Kidney epithelial cell (primary cell): ENCODE measurements at places on chromosomes 6 and 20. TPM values are rescaled to one million over a fixed set of nuclear protein-coding genes. Genes with fewer than 3 reads are reported as not detected.

The MAPK14 gene
- 33.3 and 35.9 TPM in 2 replicates for total RNA-seq

The NEURL2 gene
- 7.9 and 9.0 TPM in 2 replicates for total RNA-seq

The POPDC3 gene
- total RNA-seq, result 0.58 and 0.82 TPM in 2 replicates

The EYS gene
- not detected in 2 replicates for total RNA-seq

The LIN28B gene
- 0.07 and 0.92 TPM in 2 replicates for total RNA-seq

The RAET1E gene
- total RNA-seq, result not detected in 2 replicates

The CD24 gene
- total RNA-seq, result 562 and 578 TPM in 2 replicates

The VIP gene
- 6.5 and 7.1 TPM in 2 replicates for total RNA-seq

The DSP gene
- total RNA-seq, result 216 and 220 TPM in 2 replicates

The ROS1 gene
- under 0.01 and 0.04 TPM in 2 replicates for total RNA-seq

The ADAM33 gene
- total RNA-seq, result 0.13 and 0.41 TPM in 2 replicates

GRCh38 chr6:156391061-156391672 is 386.0 kb upstream of the ARID1B start:
- DNase-seq, result no peak

DNA sequence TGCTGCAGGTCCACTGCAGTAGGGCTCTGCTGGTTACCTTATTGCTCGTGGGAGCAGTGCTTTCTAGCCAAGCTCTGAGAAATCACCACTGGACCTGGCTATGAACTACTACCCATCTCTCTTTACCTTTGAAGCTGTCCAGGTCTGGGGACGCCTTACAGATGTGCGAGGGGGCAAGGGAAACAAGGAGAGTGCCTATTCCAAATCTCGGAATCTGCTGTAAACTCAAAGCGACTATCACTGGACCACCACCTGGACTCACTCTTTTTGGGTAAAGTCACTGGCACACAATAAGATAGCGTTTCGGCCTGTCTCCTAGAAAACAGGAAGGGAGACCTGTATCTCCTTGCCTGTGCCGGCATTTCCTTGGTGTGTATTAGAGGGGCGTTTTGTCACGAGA is 5.3 kb downstream of the NRN1 start:
- no peak for DNase-seq

DNA sequence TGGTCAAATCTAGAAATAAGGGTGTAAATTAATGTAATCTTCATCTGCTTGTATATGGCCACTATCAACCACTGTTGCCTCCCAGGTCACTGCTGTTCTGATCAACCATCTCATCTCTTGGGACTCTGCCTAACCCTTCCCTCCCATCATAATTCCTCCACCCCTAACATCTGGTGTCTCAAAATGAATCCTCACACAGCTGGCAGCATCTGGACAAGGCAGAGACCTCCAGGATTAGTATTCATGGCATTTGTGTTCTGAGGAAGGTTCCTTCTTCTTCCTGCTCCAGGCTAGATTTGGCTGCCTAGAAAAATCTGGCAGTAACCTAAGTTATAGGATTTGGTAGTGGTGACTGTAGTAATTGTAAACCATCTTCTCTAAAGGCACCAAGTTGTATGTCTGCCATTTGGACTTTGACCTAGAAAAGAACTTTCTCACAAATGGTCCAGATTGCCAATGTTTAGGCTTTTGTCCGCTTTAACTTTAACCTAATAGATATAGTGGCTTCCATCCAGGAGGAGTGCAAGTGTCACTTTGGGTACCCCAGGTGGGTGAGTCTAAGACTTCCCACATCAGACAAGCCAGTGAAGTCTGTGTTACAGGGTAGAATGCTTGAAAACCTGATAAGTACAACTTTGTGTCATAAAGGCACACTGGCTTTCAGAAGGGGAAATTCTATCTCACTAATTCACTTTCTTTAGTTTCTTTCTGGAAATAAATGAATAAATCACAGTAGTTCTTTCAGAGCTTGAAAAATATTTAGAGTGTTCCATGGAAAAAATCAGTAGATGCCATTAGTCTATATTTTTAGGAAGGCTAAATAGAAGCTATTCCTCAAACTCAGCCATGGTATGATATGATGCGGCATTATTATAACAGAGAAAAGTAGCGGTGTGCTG is 3.0 kb upstream of the PHACTR2 start:
- no peak for DNase-seq

- no peak for DNase-seq
These were observed 4.9 kb upstream of the ARFGAP1 start for GRCh38 chr20:63267691-63268090.

- DNase-seq, result no peak
These were observed 151.8 kb downstream of the FOXC1 start for GRCh38 chr6:1761477-1761877.

- DNase-seq, result no peak
These were observed 835.3 kb upstream of the CITED2 start for GRCh38 chr6:140209775-140210174.

- no peak for DNase-seq
These were observed 113.7 kb downstream of the CLIC5 start for GRCh38 chr6:45901767-45902650.

DNA sequence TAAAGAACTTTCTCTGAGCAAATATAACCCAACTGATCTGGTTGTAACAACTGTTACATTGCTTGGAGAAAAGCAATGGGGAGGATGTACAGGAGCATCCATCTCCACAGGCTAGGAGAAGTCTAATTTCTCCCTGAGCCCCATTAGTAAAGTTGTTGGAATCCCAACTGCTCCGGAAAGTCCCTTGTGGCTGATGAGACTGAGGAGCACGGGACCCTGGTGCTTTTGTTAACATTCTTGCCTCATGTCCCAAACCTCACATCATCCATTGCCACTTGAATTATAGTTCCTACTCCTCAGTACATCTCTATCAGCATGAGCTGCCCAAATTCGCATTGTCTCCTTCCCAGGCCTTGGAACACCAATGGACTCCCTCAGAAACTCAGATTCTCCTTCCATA is 260.6 kb upstream of the BMP2 start:
- DNase-seq, result no peak

- DNase-seq, result no peak
These were observed 173.3 kb downstream of the CD83 start for GRCh38 chr6:14290772-14291330.

DNA sequence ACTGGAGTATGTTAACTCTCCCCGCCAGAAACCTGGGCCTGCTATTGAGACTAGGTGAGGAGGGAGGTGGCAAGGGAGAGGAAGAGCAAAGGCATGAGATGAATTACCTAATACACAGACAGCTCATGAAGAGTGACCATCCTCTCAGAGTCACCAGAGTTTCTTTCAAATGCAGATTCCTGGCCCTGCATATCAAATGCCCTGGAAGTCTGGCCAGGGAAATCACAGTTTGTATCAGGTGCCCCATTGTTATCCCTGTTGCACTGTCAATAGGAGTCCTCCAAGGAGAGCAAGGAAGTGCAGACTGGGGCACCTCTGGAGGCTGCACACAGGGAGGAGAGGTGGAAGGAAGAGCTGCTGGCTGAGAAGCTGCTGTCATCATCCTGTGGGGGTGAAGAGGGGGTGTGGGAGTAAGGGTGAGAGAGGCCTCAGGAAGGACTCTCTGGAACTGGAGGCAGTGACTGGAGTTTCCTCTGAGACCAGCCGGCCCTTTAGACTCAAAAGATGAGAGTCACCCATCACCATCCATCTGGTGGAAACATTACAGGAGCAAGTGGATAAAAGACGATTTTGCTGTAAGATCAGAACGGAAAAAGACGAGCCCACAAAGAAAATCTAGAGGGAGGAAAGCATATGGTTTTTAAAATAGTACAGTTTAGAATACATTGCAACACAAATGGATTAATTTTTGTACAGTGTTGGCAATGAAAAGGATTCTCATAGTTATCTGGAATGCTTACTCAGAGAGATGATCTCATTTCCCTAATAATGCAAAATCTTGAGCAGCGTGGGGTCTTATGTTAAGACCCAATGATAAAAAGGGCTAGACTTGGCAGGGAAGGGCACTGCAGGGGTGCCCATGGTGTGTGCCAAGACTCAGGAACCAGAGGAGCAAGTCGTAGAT is 268.1 kb downstream of the UST start:
- DNase-seq, result no peak

DNA sequence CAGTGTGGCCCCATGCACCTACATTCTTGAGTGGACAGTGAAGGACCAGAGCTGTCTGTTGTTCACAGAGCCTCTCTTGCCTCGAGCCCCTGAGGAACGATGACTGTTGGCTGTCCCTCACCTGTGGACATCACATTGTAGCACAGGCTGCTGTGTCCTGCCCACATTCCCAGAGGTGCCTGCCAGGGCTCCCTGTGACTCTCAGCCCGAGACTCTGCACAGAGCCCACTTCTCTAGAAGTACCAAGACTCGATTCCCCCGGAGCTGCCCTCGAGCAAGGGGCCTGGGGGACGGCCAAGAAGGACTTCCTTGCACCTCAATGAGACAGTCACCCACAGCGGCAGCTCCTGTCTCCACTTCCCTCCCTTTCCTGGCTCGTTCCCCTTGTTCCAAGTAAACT is 28.6 kb upstream of the DLGAP4 start:
- no peak for DNase-seq

GRCh38 chr20:19457611-19458010 is 245.2 kb downstream of the SLC24A3 start:
- DNase-seq, result no peak

GRCh38 chr6:8006208-8006607 is 58.0 kb downstream of the BLOC1S5 start:
- DNase-seq, result no peak

- DNase-seq, result no peak
These were observed 654.2 kb upstream of the MAP3K7 start for GRCh38 chr6:91240878-91241603.

GRCh38 chr6:12947151-12947871 is 230.7 kb downstream of the PHACTR1 start:
- DNase-seq, result no peak

- DNase-seq, result no peak
These were observed 39.0 kb downstream of the CHMP4B start for GRCh38 chr20:33850159-33850558.

GRCh38 chr20:38337561-38338140 is 8.6 kb upstream of the LBP start:
- DNase-seq, result no peak

- no peak for DNase-seq
These were observed 4.2 kb downstream of the MYCT1 start for GRCh38 chr6:152701863-152702401.

DNA sequence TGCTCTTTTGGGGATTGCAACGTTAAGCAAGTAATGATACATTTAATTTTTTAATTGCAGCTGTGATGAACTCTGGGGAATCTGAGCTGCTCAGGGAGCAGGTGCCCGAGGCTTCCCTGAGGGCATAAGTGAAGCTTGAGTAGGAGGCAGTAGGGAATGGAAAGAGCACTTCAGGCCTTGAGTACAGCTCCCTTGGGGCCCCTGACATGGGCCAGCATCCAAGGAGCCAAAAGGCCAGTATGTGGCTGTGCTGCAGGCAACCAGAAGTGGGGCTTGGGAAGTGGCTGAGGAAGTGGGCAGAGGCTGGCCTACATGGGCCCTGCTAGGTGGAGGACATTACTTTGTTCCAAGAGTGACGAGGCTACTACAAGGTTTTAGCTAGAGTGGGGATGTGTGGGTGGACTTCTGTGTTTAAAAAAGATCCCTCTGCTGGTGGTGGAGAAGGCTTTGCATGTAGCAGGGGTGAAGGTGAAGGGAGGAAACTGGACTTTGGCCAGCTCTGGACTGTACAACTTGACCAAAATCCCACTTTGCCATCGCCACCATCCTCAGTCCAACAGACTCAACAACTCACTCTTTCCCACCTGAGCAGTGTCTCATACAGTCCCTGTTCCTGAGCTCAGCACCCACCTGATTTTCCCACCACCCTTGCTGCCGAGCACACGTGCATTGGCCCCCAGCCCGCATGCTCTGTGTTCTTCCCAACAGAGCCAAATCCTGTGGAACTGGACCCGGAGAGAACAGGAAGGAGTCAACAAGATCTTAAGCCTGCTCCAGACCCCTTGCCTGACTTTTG is 10.9 kb upstream of the ZNF831 start:
- DNase-seq, result no peak

DNA sequence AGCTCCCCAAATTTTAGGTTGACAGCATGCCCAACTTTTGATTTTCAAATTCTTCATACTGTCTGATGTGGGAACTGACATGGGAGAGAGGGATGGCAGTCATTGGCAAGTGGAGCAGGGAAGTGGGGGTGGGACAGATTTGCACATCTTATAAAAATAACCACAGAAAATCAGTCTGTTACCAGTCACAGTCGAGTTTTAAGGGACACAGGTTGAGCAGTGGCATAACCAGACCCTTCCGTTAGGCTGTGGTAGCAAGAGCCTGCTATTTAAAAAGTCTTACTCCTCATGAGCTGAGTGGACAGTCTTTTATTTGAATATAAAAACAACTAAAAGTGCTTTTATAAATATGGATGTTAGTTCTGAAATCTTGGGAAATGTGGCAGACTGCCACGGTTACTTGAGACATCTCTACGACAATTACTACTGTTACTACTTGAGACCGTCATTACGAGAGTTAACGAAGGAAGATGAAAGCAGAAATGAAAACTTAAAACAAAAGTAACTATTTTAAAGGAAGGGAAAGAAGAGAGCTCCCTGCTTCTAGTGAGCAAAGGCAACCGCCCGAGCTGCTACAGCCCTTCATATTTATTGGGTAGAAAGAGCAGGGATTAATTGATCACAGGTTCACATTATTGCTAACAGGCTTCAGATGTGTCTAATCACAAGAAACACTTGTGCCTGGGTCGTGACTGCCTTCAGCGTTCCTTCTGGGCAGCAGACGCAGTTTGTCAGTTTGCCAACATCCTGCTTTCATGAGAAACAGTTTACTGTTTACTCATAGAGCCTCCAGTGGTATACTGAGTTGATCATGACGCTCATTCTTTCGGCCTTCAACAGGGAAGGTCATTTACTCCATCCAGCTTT is 71.3 kb downstream of the EFHC1 start:
- no peak for DNase-seq

DNA sequence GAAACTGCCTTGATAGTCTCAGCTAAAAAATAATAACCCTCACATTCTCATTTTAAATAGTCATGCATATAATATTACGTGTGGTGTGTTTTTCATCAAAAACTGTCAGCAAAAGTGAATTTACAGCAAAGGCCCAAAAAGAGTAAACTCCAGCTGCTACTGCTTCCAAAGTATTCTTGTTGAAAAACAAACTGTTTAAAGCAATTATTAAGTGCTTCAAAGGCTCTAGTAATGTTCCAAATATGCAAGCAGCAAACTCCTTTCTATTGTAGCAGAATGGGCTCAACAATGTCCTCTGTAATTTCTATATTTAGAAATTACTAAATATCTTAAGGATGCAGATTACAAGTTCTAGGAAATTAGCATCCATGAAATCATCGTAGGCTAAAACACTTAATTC is 280.0 kb upstream of the TBX18 start:
- DNase-seq, result no peak

- DNase-seq, result no peak
These were observed at the start of gene METTL24 for GRCh38 chr6:110357664-110358552. Gene METTL24 (minus strand): TSS chr6:110358349. CDS start chr6:110358272, 77 bp downstream.

- no peak for DNase-seq
These were observed 84.4 kb downstream of the EYA2 start for GRCh38 chr20:46978951-46979491.

GRCh38 chr6:158761746-158762145 is 57.4 kb downstream of the EZR start:
- DNase-seq, result no peak

DNA sequence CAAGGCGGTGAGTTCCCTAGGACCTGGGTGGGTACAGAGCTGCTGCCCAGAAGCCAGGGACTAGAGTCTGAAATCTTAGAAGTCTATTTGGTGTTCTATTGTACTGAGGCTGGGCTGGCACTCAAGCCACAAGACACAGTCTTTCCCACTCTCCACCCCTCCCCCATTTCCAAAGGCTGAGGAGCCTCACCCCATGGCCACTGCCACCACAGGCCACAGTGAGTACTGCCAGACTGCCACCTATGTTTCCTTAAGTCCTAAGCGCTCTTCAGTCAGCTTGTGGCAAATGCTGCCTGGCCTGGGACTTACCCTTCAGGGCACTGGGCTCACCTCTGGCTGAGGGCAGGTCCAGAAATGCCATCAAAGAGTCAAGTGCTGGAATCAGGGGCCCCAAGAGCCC is 469.3 kb downstream of the HAO1 start:
- DNase-seq, result no peak
